ENCODE measurements at places on chromosomes 5 and 9.
A peak's percentile ranks its signal among the peaks of the same experiment; 100 is the strongest.

GRCh38 chr5:122515709-122516431 is 203.8 kb downstream of the SNCAIP start:
- DNase-seq, result peak; percentile 65

- no peak for DNase-seq
Measured at GRCh38 chr9:128805661-128806060, 12.6 kb upstream of the ENDOG start.

DNA sequence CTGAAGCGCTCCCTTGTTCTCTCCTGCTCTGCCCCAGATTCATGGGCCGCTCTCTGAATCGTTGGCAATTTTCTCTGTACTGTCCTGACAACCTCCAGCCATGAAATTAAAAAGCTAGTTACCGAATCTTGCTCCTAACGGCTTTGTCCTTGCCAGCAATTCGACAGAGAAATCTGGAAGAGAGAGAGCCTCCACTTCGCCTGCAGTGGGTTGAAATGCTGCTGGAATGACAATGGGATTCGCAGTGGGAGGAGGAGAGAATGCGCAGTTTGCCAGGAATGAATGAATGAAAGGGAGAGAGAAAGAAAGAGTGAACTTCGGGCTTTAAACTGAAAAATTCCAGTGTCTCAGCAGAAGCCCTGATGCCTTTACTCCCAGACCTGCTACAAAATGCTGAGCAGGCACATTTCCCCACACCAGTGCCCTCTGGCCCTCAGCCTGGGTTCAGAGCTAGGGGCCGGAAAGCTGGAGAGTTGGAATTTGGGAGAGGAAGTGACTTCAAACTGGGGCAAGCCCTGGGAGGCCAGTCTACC is 11.5 kb upstream of the BOD1 start:
- DNase-seq, result no peak

DNA sequence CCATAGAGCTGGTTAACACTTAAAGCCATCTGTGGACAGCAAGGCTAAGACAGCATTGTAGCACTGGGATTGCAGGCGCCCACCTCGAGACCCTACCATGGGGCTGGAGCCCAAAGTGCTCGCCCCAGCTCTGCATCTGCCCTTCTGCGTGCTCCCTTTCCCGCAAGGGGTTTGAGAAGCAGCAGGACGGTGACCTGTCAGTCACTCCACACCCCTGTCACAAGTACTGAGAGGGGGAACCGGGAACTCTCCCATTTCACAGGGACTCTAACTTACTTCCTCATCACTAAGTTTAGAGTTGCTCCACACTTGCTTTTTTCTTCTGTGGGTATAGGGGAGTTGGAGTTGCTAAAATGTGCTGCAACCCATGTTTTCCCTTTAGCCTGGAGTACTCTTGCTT is 273.2 kb downstream of the SMARCA2 start:
- DNase-seq, result no peak

- peak; percentile 51 for DNase-seq
Measured at GRCh38 chr9:83355024-83355444, 183.2 kb downstream of the FRMD3 start.
